ENCODE measurements at places on chromosomes 5 and 9.

GRCh38 chr9:36064448-36065037, 27.8 kb downstream of the RECK start:
- no peak for DNase-seq

GRCh38 chr5:6261256-6261655, 117.1 kb downstream of the MED10 start:
- DNase-seq = no peak

DNA sequence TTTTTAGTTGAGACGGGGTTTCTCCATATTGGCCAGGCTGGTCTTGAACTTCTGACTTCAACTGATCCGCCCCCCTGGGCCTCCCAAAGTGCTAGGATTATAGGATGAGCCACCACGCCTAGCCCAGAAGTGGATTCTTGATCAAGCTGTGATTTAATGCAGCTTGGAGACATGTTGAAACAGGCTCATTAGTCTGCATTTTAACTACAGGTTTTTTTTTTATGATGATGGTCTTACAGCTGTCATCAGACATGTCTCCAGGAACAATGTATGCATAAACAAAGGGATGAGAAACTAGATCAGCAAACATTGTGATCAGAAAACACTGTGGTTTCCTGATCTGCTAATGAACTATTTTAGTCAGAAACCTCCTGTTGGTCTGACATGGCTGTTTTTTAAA, 30.0 kb upstream of the PLPP1 start:
- peak; percentile 15 for DNase-seq

- no peak for DNase-seq
These were observed 4.3 kb upstream of the TCOF1 start for GRCh38 chr5:150353032-150353675.

GRCh38 chr9:130698514-130698913, 4.9 kb downstream of the EXOSC2 start:
- DNase-seq = no peak

GRCh38 chr9:98154678-98155077, 35.7 kb upstream of the TRIM14 start:
- DNase-seq = no peak

DNA sequence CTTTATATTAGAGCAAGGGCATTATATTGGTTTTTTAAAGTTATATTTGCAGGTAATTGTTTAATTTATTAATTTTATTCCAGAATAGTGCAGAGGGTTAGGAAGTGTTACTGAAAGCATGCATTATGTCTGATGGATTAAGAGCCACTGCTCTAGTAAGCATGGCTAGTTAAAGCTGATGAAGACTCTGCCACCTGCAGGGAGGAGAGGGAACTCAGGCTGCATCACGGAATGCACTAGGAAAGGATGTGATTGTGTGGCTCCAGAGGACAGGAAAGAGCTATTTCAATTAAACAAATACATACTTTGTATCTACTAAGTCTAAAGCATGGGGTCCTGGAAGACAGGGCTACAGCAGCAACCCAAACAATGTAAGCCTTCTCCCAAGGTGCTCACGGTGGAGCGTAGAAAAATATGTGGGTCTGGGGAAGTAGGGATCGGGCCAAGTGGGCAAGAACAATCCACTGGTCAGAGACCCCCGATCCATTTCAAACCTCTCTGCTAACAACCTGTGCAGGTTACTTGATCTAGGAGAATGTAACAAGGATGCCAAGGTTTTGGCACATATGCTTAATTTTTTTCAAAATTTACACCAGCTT, 15.3 kb upstream of the GRXCR2 start:
- no peak for DNase-seq

- DNase-seq = no peak
These were observed 113.0 kb downstream of the BASP1 start for GRCh38 chr5:17330386-17330785.

DNA sequence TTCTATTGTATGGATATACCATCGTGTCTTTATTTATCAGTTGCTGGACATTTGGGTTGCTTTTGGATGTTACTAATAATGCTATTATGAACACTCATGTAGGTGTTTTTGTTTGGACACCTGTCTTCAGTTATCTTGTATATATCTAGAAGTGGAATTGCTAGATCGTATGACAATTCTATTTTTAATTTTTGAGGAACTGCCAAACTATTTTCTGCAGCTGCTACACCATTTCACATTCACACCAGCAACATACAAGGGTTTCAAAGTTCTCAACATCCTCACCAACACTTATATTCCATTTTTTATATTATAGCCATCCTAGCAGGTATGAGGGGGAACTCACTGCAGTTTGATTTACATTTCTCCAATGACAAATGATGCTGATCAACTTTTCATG, 324.6 kb downstream of the CAAP1 start:
- DNase-seq = no peak

DNA sequence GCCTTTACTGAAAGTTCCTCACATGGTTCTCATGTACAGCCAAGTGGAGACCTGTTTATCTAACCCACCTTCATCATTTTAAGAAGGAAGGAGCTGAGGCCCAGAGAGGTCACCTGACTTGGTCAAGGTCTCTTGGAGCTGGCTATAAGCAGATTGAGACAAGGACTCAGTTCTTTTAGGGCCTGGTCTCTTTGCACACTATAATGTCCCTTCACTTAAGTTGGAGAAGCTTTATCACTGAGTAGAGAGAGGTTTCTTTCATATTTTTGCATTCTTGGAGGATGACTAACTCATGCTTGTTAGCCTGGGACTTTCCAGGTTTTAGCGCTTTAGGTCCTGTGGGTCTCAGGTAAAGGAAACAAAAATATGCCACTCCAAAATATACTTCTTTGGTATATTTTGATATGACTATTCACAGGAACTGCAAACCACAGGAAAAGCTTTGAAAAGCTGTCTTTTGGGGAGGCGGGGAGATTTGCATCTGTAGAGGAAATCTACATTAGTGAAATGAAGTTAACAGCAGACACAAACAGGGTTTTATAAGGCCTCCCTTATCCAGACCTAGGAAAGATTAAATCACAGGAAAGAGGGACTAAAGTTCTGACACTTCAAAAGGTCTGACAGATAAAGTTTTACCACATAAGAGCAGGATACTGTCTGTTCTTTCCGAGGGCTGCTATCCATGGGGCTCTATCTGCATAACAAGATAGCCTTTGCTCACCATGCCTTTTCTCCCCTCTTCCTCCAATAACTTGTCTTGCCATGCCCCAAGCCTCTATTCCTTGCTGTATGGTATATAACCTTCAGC, 95.8 kb upstream of the ANKRD55 start:
- DNase-seq = no peak

DNA sequence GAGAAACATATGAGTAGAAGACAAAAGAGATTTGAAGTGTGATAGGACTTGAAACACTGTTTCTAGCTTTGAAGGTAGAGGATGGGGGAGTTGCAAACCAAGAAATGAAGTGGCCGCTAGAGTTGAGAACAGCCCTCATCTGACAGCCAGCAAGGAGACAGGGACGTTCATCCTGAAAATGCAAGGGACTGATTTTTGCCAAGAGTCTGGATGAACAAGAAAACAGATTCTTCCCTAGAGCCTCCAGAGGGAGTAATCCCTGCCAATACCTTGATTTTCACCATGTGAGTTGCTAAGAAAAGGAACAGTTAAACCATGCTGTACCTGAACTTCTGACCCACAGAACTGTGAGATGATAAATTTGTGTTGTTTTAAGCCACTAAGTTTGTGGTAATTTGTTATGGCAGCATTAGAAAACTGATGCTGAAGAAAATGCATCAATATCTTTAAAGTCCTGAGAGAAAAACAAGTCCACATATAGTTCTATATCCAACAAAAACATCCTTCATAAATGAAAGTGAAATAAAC, 154.0 kb upstream of the ADAMTSL1 start:
- DNase-seq = no peak

GRCh38 chr9:114718801-114719221, 36.8 kb upstream of the TEX48 start:
- DNase-seq = no peak

DNA sequence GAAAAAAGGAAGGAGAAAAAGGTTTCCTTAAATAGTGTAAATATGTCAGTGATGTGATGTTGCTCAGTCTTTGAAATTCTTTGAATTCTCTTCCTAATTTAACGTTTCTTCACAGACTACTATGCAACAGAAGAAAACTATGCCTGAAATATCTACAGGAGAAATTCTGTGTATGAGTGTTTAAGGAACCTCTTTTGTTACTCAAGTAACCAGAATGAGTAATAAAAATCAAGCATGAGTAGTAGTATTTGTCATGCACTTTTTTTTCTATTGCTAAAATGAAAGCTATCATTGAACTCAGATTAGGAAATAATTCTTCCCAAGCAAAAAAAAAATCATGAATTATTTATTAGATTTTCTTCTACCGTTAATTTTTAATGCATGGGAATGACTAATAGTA, 20.3 kb upstream of the THG1L start:
- DNase-seq = no peak

DNA sequence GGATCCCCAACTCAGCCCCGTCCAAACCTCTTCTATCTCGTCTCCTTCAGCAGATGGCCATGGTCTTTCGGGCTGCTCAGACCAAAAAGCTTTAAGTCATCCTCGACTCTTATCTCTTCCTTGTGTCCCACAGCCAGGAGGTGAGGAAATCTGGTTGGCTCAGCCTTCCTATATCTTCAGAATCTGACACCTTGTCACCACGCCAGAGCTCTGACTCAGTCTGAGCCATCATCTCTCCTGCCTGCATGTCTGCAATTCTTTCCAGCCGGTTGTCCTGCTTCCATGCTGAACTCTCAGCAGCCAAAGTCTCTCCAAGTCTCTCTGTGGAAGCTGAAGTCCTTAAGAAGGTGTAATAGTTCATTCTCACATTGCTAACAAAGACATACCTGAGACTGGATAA, 419.3 kb upstream of the ADAMTS16 start:
- DNase-seq = no peak

DNA sequence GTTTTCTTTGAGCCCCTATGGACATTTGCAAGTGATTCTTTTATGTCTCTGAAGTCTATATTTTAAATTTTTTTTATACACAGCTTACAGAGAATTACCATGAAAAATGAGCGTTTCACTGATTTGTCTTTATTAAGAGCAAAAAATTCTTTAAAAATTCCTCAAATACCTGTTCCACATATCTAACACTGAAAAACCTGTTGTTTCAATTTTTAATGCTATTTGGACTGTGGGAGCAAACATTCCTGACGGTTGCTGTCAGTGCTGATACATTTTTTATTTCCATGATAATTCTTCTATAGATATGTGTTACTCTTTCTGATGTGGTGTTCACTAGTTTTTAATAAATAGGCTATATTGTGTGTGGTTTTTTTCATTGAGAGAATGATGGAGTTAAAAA, 199.8 kb downstream of the GDNF start:
- DNase-seq = no peak

DNA sequence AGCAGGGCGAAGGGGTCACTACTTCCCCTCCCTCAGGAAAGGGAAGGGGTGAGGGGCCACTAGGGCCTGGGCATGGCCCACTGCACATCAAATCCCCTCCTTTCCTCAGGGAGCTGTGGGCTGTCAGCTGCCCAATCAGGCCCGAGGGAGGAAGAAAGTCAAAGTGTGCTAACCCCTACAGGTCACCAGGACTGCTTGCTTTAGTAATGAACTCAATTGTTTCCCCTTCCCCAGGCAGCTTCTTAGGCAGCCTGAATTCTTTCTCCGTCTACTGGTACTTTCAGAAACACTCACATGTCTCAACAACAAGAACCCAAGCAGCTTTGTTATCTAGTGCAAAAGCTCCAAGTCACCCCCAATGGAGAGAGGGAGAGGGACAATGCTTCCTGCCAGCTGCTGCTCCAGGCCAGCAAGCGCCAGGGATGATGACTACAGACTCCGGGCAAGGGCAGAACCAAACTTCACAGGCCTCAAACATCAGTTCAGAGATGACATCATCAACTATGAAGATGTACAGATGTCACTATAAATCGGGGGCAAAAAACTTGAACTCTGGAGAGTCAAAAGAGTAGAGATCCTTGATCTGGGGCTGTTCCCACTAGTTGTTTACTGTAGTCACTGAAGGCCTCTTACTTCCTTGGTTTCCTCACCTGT, 100.7 kb downstream of the SLIT3 start:
- DNase-seq = no peak

DNA sequence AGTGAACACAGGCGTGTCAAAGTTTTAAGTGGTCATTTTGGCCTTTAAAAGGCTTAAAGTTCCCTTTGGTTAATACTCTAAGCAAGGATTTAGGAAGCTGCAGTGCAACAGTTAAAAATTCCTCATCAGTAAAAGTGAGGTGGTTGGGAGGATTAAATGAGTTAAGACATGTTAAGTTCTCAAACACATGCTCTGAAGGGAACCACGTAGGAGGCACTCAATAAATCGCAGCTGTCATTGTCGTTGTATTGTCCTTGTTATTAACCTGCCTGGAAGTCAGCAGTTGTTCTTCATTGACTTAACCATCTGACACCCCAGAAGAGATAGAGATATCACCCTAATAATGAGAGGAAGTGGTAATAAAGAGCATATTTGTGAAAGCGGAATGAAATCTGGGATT, 247.5 kb downstream of the MARCHF11 start:
- DNase-seq = no peak

- no peak for DNase-seq
These were observed 26.8 kb downstream of the CEP78 start for GRCh38 chr9:78262655-78263054.

- no peak for DNase-seq
These were observed 1666.0 kb upstream of the ACO1 start for GRCh38 chr9:30718483-30718882.

- DNase-seq = no peak
These were observed 12.1 kb downstream of the ZBTB34 start for GRCh38 chr9:126872516-126872915.

GRCh38 chr5:141848744-141849414, 29.3 kb downstream of the PCDH1 start:
- DNase-seq = peak; percentile 28

DNA sequence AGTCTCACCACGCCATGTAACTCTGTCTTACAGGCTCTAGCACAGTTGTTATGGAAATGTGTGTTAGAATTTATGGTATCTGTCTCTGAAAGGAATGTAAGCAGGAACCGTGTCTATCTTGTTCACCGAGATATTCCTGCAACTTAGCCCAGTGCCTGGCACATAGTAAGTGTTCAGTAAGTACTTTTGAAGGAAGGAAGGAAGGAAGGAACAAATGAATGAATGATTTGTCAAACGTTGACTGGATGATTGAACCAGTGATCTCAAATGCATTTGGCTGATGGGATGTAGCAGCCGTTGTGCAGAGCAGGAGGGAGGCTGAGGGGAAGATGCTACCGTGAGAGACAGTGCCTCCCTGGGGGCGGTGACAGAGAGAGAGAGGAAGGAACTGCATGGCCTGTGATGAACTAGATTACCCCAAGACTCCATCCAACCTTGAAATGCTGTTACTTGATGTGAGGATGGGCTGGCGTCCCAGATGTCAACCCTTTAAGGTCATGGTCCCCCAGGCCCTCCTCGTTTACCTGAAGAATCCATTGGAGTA, 47.5 kb upstream of the PPARGC1B start:
- DNase-seq = no peak

DNA sequence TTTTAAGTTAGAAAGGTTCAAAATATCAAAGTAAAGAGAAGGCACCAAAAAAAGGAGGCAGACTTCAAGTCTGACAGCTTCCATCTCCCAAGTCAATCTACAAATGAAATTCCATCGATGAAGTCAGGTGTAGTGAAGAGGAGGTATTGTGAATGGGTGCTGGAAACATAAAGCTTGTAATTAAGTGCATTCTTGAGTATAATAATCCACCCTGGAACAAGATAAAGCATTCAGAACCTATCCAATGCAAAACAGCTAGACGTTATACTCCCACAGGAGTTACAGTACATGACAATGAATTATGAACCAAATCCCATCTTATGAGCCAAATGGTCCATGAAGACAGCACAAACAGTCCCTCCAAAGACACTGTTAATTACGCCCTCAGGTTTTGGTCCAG, 22.3 kb downstream of the BNC2 start:
- no peak for DNase-seq

- DNase-seq = no peak
These were observed 26.2 kb upstream of the LMX1B start for GRCh38 chr9:126587187-126588185.

- peak; percentile 11 for DNase-seq
These were observed 100.6 kb downstream of the TRIO start for GRCh38 chr5:14243766-14244165.

All from NCI-H1694 (cell line).